ENCODE measurements at places on chromosomes 4 and X. TPM values are rescaled to one million over a fixed set of nuclear protein-coding genes. Genes with fewer than 3 reads are reported as not detected.

GRCh38 chrX:136646602-136647239 lies 1.2 kb upstream of the CD40LG start:
- DNase-seq, result no peak

DNA sequence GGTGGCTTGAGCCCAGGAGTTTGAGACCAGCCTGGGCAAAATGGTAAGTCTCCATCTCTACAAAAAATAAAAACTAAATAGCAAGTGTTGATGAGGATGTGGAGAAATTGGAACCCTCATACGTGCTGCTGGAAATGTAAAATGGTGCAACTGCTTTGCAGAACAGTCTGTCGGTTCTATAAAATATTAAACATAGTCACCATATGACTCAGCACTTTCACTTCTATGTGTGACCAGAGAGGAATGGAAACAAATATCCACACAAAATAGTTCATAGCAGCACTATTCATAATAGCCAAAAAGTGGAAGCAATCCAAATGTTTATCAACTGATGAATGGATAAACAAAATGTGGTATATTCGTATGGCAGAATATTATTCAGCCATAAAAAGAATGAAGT lies 60.8 kb upstream of the FMR1 start:
- no peak for DNase-seq

GRCh38 chrX:38086451-38087215 lies 80.3 kb downstream of the SYTL5 start:
- DNase-seq, result no peak

The ABCE1 gene
- total RNA-seq, result 66.7 TPM

The FREM3 gene
- total RNA-seq, result not detected

DNA sequence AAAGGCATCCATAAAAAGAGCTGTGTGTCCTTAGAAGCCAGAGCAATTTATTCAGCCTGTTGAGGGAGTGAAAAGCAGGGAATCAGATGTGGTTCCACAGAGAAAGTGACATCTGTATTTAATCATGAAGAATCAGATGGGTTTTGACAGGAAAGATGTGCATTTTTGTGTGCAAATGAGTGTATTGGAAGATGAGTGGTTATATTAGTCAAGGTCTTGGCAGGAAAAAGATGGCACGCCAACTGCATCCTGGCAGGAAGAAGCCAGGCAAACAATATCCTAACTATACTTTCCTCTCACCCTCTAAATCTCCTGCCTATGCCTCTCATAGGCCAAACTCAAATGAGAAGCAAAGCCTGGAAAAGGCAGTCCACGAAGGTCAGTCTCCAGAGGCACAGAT lies 59.1 kb downstream of the SCFD2 start:
- no peak for DNase-seq

DNA sequence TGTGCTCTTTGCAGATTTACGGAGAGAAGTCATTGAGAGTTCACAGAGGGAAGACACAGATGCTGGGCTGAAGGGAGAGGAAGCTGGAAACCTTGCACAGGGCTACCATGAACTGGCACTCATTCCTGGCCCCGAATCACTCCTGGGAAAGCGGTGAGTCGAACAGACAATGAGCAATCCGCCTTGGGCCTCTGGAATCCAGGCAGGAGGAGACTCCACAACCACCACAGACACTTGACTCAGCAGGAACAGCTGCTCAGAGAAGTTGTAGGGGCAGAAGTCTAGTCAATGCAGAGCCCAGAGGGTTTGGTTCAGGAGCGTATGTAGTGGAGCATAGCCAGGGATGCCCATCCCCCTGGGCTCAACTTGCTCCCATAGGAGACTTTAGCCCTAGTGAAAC lies 62.8 kb upstream of the GRIA3 start:
- DNase-seq, result no peak

DNA sequence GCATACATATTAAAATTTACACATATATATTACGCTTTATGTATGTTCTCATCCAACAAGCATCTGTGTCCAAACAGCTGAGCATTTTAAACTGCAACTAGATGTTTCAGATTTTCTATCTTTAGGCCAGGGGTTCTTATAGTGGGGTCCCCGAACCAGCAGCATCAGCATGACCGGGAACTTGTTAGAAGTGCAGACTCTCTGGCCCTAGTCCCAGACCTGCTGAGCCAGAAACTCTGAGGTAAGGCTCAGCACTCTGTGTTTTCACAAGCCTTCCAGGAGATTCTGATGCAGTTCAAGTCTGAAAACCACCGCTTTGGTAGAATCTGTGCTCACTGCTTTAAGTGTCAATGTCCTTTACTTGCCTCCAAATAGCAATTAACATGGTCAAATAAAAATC lies 266.2 kb upstream of the CASK start:
- no peak for DNase-seq

The IGFBP7 gene
- total RNA-seq, result 558 TPM

DNA sequence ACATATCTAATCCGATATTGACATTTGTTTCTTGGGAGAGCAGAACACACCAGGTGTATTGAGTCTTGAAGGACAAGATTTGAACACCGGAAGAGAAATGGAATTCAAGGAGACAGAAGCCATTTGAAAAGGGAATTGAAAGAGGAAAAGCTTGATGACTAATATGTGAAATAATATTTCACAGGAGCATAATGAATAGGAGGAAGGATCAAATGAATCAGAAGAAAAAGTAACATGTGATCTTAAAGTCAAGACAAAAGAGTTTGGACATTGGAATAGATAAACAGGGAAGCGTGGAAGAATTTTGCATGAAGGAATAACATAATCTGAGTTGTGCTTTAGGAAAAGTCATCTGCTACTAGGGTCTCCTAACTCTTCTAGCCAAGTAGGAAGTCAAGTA lies 145.5 kb upstream of the PDHA2 start:
- DNase-seq, result no peak
